CD4-positive, alpha-beta T cell treated with Interleukin-17A for 4 hours (primary cell): ENCODE measurements at places on chromosomes 16 and 17.
A peak's percentile ranks its signal among the peaks of the same experiment; 100 is the strongest.

- peak; percentile 66 for DNase-seq
These were observed 17.3 kb downstream of the BAHCC1 start for GRCh38 chr17:81412490-81413093.

- no peak for DNase-seq
These were observed 215.3 kb upstream of the KIF2B start for GRCh38 chr17:53607475-53607874.

DNA sequence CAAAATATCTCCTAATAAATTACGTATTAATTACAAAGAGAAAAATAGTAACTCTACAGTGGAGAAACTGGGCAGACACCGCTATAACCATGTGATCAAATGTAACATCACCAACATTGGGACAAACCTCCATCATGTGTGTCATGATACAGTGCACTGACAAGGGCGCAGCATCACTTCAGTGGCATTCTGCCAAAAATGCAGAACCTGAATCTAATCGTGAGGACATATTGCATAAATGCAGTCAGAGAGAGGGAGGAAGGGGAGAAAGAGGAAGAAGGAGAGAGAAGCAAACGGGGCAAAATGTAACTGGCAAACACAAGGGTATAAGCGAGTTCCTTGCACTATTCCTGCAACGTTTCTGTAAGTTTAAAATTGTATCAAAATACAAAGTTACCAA, 74.2 kb upstream of the MARCHF10 start:
- DNase-seq = no peak

GRCh38 chr17:41096055-41096454, 1.9 kb downstream of the KRTAP4-8 start:
- no peak for DNase-seq

DNA sequence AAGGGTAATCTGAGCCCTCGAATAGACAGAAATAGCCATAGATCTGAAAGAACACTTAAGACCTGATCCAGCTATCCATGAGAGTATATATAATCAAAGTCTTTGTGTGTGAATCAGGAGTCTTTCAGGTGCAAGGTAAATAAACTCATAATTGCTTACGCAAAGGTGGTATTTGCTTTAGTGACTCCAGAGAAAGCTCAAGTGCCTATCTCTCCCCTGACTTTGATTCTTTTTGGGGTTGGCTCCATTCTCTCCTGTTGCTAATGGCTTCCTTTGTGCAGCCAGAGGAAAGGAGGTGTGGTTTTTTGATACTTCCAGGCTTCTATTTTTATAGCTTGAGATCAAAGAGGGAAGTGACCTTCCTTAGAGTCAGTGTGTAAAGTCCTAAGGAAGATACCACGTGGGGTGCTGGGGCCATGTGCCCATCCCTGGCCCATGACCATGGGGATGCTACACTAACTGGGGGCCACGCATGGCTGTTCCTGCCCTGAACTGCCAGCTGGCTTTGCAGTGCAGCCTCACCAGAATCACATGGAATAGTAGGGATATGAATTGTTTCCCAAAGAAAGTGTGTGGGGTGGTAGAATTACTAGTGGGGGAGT, 45.8 kb downstream of the TENT4B start:
- no peak for DNase-seq

- DNase-seq = peak; percentile 13
These were observed 22.3 kb upstream of the ZNHIT3 start for GRCh38 chr17:36463916-36464764.

DNA sequence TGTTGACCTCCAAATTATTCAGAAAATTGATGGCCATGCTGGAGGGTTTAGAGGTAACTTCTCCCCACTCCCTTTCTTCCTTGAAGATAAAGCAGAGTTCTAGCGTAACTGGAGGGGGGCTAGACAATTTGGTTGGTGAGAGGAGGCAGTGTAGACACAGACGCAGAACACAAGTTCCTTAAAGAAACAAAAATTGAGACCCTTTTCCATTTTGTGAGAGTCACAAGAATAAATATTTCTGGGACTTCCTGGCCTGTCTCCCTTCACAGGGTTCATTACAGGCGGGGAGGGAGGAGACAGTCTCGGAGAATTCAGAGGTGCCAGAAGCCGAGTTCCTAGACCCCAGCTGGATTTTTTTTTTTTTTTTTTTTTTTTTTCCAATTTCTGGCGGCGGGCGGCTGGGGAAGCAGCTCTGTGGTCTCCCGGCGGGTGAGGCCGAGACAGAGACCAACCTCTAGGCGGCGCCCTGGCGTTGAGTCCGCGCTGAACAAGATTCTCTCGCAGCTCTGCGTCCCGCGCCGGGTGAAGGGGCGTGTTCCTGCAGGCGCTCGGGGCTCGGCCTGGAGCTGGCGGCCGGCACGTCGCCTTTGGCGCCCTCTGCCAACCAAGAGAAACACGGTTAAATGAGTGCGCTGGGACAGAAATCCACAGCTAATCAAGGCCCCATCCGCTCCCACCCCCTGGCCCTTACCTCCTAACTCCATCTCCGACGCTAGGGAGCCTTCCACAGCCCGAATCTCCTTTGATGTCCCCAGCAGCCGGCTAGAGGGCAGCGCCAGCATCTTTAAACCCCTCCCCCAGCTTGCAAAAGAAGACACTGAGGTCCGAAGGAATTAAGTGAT, 10.2 kb upstream of the HOXB9 start:
- peak; percentile 76 for DNase-seq

- no peak for DNase-seq
These were observed 32.8 kb downstream of the MPHOSPH6 start for GRCh38 chr16:82136956-82137821.

DNA sequence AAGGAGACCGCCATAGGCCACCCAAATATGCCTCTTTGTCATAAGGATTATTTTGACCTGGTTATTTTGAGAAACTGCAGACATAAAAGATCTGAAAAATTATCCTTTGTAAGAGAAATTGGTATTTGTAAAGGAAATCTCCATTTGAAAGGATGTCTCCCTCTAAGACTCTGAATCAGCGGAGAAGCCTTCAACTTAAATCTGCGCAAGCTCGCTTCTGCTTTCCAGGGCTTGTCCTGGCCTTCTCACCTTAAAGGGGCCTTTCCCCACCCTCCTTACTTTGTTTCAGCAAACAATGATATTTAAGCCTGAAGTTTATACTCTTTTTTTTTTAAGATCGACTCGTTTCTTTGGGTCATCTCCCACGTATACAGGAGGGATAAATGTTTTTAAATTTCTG, 34.5 kb downstream of the HSBP1 start:
- no peak for DNase-seq

DNA sequence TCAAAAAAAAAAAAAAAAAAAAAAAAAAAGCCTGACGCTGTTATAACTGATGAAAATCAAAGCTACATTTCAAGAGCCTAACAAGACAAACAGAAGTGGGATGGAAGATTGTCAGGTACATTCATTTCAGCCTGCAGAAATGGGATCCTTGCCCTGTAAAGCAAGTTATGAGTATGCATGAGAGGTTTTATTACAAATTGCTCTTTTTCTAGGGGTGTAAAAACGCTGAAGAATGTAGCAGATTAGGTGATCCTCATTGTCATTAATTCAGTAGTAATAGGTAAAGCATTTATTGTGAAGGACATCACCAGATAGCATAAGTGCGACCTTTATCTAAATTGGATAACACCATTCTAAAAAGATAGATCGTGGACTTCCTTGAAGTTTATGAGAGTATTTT, 208.3 kb downstream of the KCNJ2 start:
- no peak for DNase-seq

- no peak for DNase-seq
These were observed 19.2 kb downstream of the NDUFAF8 start for GRCh38 chr17:81258292-81258691.

DNA sequence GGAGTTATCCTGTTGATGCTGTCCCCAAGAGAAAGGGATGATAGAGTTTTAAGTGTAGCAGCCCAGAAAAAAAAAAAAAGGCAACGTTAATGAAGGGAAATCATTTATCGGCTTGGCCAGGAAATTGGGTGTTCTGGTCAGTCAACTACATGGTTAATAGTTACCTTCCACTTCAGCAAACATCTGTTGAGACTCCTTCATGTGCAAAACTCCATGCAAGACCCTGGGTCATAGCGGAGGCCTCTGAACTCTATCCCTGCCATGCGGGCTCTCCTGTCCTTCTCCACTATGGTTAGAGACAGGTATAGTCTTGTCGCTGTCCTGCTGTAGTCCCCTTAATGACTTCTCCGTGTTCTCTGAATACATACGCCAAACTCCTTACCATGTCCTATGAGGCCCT, 3.5 kb upstream of the LYRM9 start:
- no peak for DNase-seq
